ENCODE measurements at places on chromosomes 1 and 21.

DNA sequence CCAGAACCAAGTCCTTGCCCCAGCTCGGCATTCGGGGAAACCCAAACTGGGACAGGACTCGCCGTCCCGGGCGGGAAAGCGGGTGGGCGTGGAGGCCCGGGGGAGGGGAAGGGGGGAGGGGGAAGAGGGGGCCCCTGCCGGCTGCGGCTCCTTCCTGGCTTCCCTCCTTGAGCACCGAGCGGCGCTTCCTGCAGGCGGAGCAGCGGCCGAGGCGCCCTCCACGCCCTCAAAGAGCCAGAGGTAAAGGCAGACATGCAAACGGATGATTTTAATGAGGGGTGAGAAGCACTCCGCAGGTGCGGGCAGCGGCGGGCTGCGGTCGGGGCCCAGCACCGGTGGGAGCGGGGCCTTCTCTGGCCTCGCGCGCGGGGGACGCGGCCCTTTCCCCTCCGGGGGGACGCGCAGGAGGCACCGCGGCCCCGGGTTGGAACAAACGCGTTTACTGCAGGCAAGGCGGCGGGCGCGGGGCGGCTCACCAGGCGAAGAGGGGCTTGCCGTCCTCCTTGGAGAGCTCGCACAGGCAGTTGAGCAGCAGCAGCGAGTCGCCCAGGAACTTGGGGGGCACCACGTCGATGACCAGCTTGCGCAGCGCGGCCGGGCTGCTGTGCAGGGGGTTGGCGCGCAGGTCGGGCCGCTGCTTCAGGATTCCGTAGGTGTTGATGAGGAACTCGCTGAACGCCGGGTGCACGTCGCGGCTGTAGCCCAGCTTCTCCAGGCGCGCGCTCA, 5.7 kb upstream of the FTCD start:
- no peak for DNase-seq

- DNase-seq: no peak
Observed at GRCh38 chr1:91133248-91133647, 111.4 kb upstream of the ZNF644 start.

DNA sequence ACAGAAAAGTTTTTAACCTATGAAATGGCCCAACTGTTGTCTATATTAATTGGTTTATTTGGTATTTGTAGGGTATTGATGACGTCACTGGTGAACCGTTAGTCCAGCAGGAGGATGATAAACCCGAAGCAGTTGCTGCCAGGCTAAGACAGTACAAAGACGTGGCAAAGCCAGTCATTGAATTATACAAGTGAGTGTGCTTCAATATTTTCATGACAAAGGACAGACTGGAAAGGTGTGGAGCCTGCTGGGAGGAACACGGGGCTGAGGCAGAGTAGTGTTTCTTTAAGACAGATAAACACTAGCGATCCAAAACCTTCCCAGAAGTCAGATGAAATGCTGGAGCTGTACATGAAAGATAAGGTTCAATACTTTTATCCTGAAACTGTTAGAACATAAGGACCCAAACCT, 76.7 kb downstream of the AK4 start:
- no peak for DNase-seq

DNA sequence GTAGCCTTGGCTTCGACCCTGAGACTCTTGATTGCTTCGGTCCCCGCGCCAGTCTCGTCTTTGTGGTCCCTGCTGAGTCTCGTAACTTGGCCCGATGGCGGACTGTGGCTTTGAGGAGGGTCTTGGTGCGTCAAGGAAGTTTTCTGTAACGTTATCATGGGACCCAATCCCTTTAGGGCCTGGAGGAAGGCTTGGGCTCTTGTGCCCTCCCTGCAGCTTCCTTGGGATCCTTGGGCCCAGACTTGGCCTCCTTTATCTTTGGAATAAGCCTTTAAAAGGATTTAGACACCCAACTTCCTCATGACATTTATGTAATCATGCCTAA, 371 bp downstream of the ZMPSTE24 start:
- no peak for DNase-seq

GRCh38 chr1:77283701-77284425, 2.0 kb downstream of the AK5 start:
- DNase-seq: no peak

DNA sequence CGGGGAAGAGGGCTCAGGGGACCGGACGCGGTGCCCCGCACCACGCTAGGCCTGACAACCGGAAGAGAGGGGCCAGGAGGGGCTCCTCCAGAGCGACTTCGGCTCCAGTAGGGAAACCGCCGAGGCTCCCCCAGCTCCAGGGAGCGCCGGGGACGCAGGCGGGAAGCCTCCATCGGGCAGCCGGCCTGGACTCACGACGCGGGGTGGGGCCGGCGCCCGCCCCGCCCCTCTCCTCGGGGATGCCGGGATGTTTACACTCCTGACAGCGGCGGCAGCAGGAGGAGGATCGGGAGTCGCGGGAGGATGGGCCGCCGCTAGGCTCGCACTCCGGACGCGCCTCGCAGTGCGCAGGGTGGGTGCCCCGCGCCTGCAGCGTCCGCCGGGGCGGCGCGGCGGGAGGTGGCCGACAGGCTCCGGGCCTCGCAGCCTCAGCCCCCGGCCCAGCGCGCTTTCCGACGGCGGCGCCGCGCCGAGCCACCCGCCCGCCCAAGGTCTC, at the start of gene NEK7:
NEK7 (plus strand) TSS at position 254 of the 496 bp plus-strand sequence. CDS start 75,583 bp downstream, outside the sequence.
- peak; percentile 58 for DNase-seq

- no peak for DNase-seq
Observed at GRCh38 chr1:221327954-221328353, 413.9 kb downstream of the DUSP10 start.

DNA sequence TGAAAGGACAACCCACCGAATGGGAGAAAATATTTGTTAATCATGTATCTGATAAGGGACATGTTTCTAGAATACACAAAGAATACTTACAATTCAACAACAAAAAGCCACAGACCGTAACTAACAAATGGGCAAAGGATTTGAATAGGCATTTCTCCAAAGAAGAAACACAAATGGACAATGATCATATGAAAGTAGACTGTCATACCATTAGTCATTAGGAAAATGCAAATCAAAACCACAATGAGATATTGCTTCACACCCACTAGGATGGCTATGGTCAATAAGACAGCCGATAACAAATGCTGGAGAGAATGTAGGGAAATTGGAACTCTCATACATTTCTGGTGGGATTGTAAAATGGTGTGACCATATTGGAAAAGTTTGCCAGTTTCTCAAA, 367.2 kb upstream of the SGIP1 start:
- no peak for DNase-seq

GRCh38 chr1:1975535-1975934, 28.1 kb downstream of the CFAP74 start:
- DNase-seq: no peak

DNA sequence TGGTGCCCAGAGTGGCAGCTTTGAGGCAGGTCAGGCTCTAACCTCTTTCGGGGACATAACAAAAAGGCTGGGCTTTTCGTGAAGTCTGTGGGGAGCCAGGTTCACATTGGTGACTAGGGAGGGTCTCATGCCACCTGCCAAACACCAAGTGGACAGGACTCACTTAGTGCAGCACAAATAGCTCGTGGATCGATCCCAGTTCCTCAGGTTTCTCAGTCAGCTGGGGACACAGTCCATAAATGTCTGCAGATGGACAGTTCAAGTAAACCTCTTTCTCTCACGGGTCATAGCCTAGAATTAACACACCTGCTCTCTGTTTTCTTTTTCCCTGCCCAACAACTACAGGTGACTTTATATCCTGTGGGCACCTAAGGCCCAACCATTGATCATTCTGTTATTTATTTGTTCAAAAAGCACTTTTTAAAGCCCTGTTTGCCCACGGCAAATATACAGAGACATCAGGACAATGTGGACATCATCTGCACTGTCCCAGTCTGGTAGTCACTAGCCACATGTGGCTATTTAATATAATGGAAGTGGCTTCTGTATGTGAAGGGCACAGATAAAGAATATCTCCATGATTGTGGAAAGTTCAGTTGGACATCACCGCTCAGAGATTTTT, 53.5 kb downstream of the CAPN2 start:
- no peak for DNase-seq

DNA sequence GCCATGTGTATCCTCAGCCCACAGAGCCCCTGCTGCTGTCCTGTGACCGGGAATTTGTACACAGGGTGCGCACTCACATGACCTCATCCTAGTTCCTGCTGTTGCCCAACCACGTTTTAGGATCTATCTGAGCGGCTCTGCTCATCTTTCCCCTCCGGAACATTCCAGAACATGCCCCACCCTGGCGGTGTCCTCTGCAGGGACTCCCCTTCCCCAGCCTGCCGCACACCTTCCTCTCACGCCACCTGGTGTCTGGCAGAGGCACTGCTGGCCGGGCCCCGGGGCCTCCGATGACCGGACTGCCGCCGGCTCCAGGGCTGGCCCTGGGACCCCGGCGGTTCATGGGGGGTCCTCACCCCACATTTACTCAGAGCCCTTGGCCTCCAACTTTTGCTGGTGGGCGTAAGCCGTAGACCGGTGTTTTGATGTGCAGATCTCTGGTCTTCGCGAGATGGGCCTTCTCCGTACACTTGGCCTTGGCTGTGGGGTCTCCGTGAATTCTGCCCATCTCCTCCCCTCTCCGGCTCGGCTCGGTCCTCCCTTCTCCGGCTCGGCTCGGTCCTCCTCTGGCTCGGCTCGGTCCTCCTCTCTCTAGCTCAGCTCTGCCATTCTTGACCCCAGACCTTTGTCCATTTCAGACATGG, 29.5 kb downstream of the ARHGEF16 start:
- DNase-seq: no peak

GRCh38 chr1:183711741-183712361, 58.7 kb upstream of the APOBEC4 start:
- DNase-seq: no peak

- DNase-seq: no peak
Observed at GRCh38 chr1:114097109-114097508, 56.6 kb downstream of the SYT6 start.

- no peak for DNase-seq
Observed at GRCh38 chr1:58045094-58045705, 501.3 kb downstream of the OMA1 start.

GRCh38 chr1:9589144-9589718, 520 bp downstream of the TMEM201 start:
- DNase-seq: no peak

DNA sequence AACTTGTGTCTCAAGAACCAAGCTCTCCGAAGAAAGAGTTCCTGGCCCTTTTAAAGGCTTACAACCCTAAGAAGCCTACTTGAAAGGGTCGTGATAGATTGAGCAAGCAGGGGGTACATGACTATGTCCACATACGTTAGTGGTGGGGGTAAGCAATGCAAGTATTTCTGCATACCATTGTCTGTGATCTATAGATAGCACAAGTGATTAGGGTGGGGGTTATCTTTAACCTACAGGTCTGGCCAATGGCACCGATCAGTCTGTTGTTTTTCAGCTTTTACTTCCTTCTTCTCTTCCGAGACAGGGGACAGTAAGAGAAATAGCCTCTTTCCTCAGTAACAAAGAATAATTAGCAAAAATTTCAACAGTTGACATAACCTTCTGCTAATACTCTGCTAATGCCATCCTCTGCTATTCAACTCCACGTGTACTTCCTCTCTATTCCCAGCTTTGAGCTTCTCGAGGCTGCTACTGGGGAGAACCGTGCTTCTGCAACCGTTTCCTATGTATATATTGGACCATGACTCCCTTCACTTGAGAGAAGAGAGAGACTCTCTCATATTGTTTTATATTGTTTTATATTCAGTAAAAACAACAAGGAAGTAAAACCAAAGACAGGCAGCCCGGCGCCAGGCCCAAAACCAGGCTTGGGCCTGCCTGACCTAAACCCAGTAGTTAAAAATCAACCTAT, 727.7 kb upstream of the NCAM2 start:
- no peak for DNase-seq

GRCh38 chr1:10271090-10271489, 60.7 kb downstream of the KIF1B start:
- no peak for DNase-seq

GRCh38 chr1:228150120-228150460, 360 bp downstream of the GJC2 start:
- no peak for DNase-seq

- DNase-seq: no peak
Observed at GRCh38 chr1:111161843-111162487, 21.9 kb downstream of the CEPT1 start.

DNA sequence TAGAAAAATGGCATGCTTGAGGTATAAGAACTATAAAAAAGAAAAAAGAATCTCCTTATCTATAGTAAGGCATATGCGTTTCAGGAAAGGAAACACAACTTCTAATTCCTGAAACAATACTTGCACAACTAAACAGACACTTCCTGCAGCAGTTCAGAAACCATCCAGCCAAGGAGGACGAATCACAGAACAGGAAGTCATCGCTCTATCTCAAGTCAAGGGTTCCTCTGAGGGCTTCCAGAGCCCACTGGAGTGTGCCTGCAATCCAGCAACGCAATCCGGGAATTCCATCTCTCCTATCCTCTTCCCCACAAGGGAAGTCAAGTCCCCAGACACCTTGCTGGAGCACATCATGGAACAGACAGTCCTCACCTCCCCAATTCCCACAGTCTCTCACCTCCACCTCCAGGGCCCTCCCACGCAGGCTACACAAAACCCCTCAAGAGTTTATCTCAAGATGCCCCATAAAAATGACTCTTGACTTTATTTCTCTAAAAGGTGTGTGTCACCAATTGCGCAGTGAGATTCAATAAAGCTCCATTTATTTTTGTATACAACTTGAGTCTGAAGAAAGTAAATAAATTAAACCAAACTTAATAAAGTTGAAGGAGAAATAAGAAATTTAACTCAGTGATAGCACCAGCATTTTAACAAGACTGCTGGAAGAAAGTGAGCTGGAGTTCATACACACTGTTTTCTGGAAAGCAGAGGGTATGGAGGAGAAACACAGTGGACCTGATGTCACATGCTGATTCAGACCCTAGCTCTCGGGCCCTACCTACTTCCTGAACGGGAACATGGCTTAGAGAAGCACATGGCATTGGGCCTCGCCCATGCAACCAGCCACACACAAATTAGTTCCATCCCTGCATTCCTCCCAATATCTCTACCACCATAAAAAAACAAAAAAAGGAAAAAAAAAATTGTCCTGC, 39.9 kb downstream of the SIPA1L2 start:
- no peak for DNase-seq

DNA sequence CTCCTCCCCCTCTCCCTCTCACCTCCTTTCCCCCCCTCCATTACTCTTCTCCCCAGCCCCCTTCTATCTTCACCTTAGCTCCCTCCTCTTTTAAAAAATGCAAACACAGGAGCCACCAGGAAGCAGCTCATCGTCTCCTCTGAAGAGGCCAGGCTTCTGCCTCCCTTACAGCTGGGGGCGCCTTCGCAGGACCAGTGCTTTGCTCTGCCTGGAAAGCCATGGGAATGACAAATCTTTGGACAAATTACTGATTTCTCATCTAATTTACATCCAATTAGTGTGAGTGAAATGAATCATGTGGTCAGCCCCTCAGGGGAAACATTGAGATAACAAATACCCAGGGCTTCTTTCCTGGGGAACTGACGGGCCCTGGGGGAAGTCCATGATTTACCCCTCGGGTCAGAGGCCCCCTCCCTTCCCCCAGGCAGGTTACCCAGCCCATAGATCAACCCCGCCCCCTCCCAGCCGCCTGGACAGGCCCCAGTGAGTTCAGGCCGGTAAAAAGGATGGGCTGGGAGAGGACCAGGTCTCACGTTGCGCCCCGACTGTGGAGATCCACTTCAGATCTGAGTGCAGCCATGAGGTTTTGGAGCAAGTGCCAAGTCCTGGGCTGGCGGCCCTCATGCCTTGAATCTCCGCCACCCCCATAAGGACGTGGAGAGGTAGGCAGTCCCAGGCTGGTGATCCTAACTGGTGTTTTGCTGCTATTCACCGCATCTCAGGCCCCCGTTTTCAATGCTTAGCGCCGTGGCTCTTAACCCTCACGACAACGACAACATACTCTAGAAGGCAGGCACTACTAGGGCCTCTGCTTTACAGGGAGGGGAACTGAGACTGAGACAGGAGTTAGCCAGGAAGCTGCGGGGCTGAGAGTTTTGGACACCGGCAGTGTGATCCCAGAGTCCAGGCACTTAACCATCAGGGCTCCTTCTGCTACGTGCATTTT, 300.8 kb downstream of the RRAGC start:
- DNase-seq: peak; percentile 25

Measured in NCI-H2227 treated with DMSO at 0.1 percent for 48 hours (cell line).